ENCODE measurements at places on chromosomes 16 and 17. TPM values are rescaled to one million over a fixed set of nuclear protein-coding genes. Genes with fewer than 3 reads are reported as not detected.

- no peak for DNase-seq
Observed at GRCh38 chr16:75252049-75252864, 833 bp upstream of the BCAR1 start.

- DNase-seq, result no peak
Observed at GRCh38 chr16:75362846-75363245, 70.5 kb downstream of the CFDP1 start.

GRCh38 chr16:67528870-67529581, 397 bp downstream of the RIPOR1 start:
- no peak for DNase-seq

DNA sequence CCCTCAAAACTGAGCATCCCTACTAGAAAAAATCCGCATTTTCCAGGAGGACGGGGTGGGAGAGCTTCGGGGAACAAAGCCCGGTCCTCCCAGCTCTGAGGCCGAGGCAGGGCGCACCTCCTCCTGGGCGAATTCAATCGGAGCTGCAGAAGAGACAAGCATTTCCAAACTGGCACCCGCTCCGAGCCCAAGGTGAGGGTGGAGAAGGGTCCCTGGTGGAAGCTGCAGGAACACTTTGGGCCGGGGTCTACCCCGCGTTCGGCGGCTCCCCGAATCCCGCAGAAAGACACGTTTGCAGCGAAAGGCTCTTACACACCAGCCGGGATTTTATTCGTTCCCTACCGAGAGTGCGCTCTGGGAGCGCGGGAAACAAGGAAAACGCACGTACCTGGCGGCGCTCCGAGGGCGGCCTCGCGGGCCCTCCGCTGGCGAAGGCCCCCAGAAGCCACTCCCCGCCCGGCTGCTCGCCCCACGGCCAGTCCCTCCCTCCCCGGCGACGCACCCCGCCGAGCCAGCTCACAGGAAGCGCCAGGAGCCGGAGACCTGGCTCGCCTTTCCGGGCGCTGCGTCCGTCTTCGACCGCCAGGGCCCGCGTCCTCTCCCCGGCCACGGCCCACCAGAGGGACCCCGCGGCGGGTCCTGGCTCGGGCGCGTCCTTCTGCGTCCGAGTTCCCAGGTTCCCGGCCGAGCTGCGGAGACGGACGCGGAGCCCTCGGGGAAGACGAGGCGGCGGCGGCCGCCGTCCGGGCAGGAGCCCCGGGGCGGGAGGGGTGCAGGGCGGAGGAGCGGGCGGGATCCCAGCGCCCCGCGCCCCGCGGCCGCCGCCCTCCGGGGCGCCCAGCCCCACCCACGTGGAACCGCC, 49.8 kb upstream of the BAHCC1 start:
- peak; percentile 72 for DNase-seq

GRCh38 chr16:49129935-49130334, 151.7 kb downstream of the CBLN1 start:
- DNase-seq, result no peak

The DYNLRB2 gene
- not detected for total RNA-seq

All from dermis microvascular lymphatic vessel endothelial cell (primary cell).